Cardiac septum (tissue), 1 donor: ENCODE measurements at places on chromosomes 12 and 14. TPM values are rescaled to one million over a fixed set of nuclear protein-coding genes. Genes with fewer than 3 reads are reported as not detected.
A peak's percentile ranks its signal among the peaks of the same experiment; 100 is the strongest.

DNA sequence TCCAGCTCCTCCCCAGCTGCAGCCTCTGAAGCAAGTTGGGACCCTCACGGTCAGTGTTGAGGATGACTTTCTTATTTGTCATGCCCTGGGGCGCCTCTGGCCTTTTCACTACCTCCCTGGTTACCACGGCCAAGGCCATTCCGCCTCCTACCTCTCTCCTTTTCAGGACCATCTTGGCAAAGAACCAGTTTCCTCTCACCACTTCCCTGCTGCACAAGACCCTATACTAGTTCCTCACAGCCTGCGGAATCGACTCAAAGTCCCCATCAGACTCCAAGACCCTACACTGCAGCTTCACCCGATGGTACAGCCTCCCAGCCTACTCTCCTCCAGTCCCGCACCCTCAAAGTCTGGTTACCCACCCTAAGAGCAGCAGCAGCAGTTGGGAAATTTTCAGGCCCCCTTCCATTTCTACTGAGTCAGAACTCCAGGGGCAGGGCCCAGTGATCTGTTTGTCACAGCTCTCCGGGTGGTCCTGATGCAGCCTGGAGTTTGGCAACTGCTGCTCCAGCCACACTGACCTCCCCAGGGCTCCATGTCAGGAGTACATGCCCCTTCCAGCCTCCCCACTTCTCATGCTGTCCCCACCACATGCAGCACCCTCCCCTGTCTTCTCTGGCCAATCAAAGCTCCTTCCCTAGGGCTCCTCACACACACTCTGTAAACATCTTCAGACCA lies 5.4 kb downstream of the VWF start:
- no peak for DNase-seq

GRCh38 chr14:104518659-104519350 lies 60.8 kb upstream of the C14orf180 start:
- DNase-seq = peak; percentile 62

DNA sequence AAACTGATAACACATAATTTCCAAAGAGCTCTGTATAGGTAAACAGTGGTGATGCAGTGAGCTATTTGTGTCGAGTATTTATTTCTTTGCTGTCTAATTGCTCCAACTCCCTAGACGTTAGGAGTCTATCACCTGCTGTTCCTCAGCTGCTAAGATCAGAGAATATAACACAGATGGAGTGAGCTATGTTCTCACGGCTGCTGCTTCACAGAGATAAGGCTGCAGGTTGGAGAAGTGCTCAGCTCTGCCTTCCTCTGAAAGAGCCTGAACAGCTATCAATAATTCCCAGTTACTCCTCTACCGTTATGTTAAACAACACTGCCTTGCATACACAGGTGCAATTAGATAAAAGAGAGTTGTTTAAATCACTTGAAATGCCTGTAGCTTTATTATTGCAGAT lies 103.2 kb upstream of the MDGA2 start:
- DNase-seq = no peak

The STXBP6 gene
- total RNA-seq = 13.9 TPM

DNA sequence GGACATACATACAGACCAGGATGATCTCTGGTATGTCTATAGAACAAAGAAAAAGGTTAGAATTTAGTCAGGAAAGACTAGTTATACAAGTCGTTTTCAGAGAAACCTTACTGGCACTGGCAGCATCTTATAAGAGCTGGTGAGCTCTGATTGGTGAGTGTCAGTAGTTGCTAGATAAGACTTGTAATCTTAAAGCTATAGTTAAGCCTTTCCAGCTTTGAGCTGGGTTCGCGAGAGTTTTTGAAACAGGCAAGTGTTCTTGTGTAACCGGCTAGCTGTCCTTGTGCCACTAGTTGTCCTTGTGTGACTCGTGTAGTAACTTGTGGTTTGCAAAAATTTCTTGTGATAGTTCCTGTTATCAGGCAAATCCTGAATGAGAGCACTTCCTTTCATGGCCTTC lies 740.9 kb downstream of the GALC start:
- DNase-seq = no peak
